Stimulated activated CD8-positive, alpha-beta memory T cell treated with anti-CD3 and anti-CD28 coated beads, Interleukin-7, amount 100 ng/mL, for 24 hours (primary cell): ENCODE measurements at places on chromosomes 16 and 17.

GRCh38 chr17:18262111-18262510 lies 1.6 kb downstream of the MIEF2 start:
- DNase-seq = no peak

DNA sequence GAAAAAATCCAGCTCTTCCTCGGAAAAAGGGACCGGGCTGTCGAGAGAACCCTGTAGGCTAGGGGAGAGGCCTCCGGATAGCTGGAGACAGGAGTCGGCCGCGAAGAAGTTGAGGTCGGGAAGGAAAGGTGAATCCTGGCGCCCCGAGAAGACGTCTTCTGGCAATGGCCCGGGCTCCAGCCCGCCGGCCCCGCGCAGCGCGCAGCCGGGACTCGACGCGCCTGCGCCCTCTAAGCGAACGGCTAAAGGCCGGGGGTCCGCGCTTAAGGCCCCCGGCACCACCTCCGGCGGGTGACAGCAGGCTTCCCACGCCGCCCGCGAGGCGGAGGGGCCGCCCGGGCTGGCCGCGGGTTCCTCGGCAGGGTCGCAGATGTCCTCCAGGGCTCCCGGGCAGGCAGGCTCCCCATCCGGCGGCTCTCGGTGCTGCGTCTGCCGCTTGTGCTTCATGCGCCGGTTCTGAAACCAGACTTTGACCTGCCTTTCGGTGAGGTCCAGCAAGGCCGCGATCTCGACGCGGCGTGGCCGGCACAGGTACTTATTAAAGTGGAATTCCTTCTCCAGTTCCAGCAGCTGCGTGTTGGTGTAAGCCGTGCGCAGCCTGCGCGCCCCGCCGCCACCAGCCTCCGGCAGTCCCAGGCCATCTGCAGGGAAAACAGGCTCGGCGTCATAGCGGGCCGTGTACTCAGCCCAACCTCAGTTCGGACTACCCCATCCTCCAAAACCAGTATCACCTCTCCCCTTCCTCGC lies 1.6 kb downstream of the HOXB2 start:
- DNase-seq = no peak

DNA sequence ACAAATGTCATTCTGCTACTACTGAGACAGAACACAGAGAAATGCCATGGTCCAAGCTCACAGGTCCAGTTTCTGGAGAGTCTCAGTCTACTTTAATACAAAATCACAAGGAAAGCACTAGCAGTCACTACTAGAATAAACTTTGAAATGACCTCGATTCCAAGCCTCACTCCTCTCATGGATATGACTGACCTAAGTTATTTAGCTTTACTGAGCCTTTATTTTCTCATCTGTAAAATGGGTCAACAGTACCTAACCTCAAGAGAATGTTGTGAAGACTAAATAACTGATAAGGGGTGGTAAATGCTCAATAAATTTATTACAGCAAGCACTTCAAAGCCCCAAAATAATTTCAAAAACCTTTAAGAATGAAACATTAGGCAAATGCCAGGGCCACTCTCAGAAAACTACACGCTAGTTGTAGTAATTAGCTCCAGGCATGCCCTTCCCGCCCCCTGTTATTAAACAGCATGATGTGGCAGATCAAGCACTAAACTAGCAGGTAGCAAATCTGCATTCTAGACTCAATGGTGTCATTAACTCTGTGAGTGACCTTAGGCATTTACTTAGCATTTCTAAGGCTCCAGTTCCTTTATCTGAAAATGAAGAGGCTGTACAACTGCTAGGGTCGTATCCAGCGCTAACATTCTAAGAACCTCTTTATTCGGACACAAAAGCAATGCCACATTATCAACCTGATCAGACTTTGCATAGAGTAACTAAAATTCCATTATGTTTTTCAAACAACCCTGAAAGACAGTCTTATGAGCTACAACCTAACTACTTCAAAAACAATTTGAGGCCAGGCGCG lies 8.4 kb downstream of the GSPT1 start:
- no peak for DNase-seq

GRCh38 chr16:4923853-4924252 lies 13.1 kb downstream of the PPL start:
- DNase-seq = no peak

GRCh38 chr16:49637933-49638672 lies 217.8 kb downstream of the ZNF423 start:
- no peak for DNase-seq

GRCh38 chr16:1308036-1308976 lies 1.1 kb upstream of the UBE2I start:
- no peak for DNase-seq

GRCh38 chr17:42311240-42312034 lies 23.1 kb downstream of the STAT5A start:
- no peak for DNase-seq
